ENCODE measurements at places on chromosomes 5 and 9.

- no peak for DNase-seq
These were observed 161.9 kb upstream of the HMHB1 start for GRCh38 chr5:143649937-143650621.

DNA sequence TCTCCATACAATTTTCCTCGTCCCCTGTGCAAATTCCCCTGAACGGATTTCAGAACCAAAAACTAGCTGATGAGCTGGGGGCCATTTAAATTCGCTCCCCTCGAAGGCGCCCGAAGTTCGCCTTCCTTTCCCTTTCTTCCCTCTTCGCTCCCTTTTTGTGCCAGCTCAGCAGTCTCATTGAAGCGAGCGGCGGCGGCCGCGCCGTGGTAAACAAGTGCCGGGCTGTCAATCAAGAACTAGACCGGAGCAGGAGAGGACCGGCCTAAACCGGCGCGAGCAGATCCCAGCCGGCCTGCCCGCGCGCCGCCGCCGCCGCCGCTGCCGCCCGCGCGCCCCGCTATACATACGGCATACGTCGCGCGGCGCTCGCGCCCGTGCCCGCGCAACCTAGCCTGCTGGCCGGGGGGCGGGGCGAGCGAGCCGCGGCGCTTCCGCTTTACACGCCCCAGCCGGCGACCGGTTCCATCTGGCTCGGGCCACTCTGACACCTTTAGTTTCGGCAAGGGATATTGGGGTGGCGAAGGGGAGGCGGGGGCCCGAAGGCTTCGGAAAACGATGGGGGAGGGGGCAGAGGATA is 3.1 kb downstream of the ARRDC3 start:
- DNase-seq, result peak; percentile 98

- DNase-seq, result no peak
These were observed 41.5 kb upstream of the PPP3R2 start for GRCh38 chr9:101636247-101636646.

DNA sequence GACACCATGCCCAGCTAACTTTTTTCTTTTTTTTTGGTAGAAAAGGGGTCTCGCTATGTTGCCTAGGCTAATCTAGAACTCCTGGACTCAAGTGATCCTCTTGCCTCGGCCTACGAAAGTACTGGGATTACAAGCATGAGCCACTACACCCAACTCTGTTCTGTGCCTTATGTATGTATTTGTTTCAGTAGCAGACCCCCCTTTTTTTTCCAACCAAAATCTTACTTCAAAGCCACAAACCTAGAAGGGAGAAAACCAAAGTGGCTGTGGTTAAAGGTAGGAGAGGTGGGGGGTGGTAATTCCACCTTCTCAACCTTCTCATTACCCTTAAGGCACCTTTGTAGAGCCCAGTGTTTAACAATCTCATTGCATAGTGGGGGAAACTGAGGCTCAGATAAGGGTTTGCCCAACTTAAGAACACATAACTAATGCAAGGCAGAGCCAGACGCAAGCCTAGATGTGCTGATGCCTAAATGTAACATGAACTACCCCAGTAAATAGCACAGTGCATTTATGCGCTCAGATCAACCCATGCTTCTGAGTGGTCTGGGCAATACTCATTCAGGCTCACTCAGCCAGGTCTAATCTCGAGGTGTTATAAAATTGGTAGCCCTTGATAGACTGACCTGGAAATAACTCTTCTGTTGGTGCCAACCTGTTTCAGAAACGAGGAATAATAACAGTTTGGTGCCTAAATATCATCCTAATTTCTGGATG is 33.0 kb downstream of the ITK start:
- no peak for DNase-seq

DNA sequence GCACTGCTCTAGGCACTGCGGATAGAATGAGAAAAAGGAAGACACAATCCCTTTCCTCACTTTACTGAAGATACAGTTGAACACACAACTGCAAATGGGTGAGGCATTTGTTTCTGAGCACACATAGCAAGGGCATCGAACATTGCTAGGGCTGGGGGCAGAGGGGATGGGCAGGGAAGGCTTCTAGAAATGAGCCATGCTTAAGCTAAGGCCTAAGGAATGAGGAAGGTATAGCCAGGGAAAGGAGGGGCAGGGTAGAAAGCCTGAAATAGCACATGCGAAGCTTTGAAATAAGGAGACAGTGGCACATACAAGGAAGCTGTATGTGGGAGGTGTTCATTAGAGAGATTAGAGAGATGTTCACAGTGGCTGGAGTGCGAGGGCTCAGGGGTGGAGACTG is 92.7 kb downstream of the KIF4B start:
- no peak for DNase-seq

DNA sequence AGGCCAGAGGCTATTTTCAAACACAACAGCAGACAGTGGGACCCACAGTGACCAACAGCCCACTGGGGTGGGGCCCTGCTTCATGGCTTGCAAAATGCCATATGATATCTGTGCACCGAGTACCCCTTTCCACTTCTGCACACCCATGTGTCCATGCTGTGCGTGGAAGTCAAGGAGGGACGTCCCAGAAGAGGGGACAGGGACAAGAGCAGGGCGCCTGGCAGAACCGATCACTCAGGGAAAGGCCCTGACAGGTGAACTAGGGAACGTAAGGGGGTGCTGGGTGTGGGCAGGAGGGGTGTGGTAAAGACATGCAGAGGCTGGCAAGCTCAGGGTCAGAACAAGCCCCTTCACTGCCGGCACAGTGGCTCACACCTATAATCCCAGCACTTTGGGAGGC is 7.6 kb upstream of the TTLL11 start:
- peak; percentile 32 for DNase-seq

DNA sequence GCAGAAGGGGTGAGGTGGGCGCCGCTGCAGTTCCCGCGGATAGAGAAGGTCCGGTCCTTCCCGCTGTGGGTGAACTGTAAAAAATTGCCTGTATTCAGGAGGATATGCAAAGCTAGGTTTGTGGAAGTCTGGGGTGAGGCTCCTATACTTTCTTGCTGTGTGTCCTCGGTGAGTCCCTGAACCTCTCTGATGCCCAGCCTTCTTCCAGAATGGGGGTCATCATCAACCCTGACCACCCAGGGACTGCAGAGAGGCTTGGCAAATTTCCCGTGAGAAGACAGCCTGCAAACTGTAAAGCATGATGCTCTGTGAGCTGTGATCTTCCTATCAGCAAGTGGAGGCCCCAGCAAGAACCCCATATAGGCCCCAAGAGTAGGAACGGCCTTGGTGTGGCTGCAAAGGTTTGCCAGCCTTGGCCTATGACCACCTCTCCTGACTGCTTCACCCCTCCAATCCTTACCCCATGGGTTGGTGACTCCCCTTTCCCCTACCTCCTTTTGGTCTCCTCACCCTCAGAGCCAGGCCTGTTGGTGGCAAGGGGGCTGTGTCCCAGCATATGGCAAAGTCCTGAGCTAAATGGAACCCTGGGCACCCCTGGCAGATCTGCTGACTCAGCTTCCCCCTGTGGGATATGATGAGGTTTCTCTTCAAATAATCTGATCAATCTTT is 760 bp downstream of the ALDH1B1 start:
- DNase-seq, result no peak

- DNase-seq, result no peak
These were observed 223.1 kb downstream of the TRIM32 start for GRCh38 chr9:116910201-116910600.

DNA sequence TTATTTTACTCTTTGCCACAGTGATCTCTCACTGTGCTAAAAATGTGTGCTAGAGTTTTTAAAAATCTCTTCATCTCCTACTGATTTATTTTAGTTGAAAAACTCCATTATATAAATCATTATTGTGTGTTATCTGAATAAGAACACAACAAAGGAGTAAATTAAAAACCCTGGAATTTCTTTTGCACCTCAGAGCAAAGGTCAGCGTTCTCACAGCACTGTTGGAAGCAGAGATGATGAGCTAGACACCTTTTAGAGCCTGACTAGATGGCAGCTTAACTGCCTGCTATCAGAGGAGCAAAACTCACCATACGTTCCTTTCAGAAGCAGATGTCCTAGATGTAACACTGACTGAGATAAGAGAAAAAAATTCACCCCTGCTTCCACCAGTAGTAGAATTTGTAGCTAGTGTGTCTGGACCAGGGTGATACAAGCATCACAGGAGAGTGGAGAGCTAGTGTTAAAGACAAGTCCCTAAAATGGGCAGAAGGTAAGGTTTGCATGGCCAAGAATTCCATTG is 147.1 kb downstream of the ENTREP1 start:
- no peak for DNase-seq

GRCh38 chr5:58156973-58157701 is 302.7 kb downstream of the PLK2 start:
- peak; percentile 84 for DNase-seq

GRCh38 chr9:35910613-35911359 is 1.5 kb downstream of the SPAAR start:
- peak; percentile 74 for DNase-seq

- no peak for DNase-seq
These were observed 16.0 kb upstream of the TEX48 start for GRCh38 chr9:114697951-114698351.

- no peak for DNase-seq
These were observed 70.0 kb downstream of the SECISBP2 start for GRCh38 chr9:89388084-89388867.

DNA sequence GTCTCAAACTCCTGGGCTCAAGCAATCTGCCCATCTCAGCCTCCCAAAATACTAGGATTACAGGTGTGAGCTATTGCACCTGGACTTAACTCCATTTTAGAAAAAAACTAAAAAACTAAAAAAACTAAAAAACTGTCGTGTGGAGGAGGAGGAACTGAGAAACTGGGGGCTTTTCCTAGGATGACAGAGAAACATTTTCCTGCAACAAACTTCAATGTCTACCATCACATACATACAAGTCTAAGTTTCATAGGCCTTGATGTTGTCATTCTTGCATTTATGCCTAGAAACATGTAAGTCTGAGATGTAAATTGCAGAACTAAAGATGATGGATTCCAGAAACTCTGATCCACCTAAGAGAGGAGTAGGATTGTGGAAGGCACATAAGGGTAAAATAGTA is 556.8 kb downstream of the RAB3C start:
- DNase-seq, result no peak

DNA sequence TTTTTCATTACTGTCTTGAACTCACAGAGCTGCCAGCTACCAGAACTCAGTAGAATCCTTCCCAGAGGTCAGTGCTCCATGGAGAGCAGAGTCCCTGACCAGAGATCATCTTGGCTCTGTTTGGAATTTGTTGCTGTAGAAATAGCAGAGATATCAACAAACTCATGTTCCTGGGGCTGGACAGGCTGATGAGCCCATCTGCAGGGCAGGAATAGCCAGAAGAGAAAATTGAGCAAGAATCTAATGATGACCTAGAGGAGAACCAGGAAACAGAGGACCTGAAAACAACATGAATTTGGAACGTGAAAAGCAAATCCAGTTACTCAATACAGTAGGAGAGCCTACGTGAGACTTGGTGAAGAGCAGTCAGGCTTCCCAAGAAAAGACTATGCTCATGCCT is 437.8 kb downstream of the PLK2 start:
- DNase-seq, result no peak

DNA sequence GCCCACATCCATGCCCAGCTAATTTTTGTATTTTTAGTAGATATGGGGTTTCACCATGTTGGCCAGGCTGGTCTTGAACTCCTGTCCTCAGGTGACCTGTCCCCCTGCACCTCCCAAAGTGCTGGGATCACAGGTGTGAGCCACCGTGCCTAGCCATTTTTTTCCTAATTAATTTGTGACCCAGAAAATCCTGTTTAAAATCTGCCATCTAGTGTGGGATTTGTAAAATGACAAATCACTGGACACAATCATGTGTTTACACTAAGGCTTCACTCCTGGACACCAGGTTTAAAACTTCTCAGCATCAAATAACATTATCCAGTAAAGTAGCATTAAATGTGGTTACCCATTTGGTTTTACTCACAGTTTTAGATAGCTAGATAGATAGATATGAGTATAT is 18.6 kb upstream of the KDM4C start:
- DNase-seq, result no peak

DNA sequence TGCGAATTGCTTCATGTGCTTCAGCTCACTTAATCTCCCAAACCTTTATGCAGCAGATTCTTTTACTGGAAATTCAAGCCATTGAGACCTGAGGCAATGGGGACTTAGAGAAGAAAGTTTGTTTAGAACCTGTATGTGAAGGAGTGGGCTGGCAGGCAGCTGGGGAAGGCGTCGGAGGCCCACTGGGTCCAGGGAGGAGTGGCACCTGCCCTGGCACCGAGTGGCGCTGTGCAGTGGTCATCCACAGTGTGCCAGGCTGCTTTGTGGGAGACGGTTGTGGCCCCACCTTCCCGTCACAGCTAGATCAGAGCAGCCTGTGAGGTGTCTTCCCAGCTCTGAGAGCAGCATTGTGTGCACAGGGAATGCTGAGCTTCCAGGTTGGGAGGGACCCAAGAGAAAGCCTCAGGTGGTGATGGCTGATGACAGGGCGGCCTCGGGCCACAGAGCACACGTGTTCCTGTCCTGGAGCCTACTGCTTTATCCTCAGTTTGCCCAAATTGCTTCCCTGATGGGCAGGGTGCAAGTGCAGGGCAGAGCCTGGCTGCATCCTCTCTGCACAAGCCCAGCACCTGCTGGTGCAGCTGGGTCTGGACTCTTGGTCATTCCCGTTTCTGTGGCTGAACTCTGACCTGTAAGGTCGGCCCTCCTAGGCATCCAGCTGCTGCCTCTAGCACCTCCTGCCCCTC is 175.2 kb downstream of the CACNA1B start:
- peak; percentile 38 for DNase-seq

- no peak for DNase-seq
These were observed 20.6 kb upstream of the IL7R start for GRCh38 chr5:35835796-35836742.

- no peak for DNase-seq
These were observed 24.7 kb upstream of the NUDT12 start for GRCh38 chr5:103587185-103587748.

- DNase-seq, result no peak
These were observed 154.4 kb downstream of the MAN2A1 start for GRCh38 chr5:109844148-109844547.

DNA sequence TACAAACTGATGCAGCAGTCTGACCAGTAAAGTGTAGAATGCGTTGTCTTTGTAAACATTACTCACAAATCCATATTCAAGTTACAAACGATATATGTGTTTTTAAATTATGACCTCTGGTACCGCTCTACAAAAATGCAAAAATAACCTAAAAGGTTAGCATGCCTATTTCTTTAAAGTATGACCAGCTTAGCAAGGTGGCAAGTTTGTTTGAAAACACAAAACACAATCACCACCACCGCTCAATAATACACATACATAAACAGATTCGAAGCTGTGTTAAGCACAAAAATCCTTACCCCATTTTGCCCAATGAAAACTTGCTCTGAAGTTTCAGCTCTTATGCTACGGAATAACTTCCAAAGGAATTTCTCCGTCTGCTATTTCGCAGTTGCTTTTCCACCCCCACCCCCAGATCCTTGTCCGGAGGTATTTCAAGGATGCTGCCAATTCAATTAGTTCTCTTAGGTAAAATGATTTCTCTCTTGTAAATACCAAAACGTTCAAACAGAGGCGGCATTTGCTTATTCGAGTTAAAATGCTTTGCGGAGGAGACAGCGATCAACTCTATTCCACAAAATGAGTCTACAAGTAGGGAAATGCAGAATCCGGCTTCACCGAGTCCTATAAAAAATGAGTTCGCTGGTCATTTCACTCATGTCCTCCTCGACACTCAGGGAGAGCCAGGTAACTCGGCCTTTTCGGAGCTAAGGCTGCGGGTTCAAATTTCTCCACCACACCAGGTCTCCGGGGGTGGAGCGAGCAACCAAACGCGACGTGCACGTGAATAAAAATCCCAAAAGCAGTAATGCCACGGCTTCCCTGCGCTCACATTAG is 1.2 kb downstream of the HOMER1 start:
- no peak for DNase-seq

Measured in islet precursor cell (in vitro differentiated cells).